SJSA1 (cell line): ENCODE measurements at places on chromosomes 4 and X. TPM values are rescaled to one million over a fixed set of nuclear protein-coding genes. Genes with fewer than 3 reads are reported as not detected.

- H3K27me3 ChIP-seq, result no peaks in the 10 kb centered on the region
- no peak overlapping the region for H3K4me3 ChIP-seq
- no peak overlapping the region for H3K27ac ChIP-seq
- DNase-seq, result no peak
- H3K36me3 ChIP-seq, result no peaks in the 10 kb centered on the region
Observed at GRCh38 chr4:176261481-176261880, 7.5 kb downstream of the ASB5 start.

- no peak overlapping the region for H3K4me3 ChIP-seq
- DNase-seq, result no peak
- no peaks in the 10 kb centered on the region for H3K36me3 ChIP-seq
- no peaks in the 10 kb centered on the region for H3K4me1 ChIP-seq
- H3K27ac ChIP-seq, result no peak overlapping the region
Observed at GRCh38 chr4:92104506-92104905, 199.3 kb upstream of the GRID2 start.

DNA sequence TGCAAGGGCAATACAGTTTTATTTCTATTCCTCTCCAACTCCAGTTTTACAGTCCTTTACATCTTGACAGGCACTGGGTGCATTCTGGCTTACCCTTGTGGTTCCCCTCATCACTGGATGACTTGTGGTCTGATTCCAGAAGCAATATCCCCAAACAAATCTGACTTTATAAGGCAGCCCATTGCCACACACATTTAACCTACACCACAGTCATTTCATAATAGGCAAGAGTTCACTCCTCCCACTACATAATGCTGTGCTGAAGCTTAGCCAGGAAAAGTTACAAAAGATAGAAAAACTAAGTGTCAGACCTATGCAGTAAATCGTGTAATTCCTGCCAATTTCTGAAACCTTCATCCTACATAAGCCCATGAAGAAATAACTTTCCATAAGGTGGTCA lies 82.9 kb upstream of the MID1IP1 start:
- no peaks in the 10 kb centered on the region for H3K36me3 ChIP-seq
- DNase-seq, result no peak
- H3K4me3 ChIP-seq, result no peak overlapping the region
- no peak overlapping the region for H3K27ac ChIP-seq
- no peaks in the 10 kb centered on the region for H3K4me1 ChIP-seq
- H3K27me3 ChIP-seq, result no peaks in the 10 kb centered on the region

DNA sequence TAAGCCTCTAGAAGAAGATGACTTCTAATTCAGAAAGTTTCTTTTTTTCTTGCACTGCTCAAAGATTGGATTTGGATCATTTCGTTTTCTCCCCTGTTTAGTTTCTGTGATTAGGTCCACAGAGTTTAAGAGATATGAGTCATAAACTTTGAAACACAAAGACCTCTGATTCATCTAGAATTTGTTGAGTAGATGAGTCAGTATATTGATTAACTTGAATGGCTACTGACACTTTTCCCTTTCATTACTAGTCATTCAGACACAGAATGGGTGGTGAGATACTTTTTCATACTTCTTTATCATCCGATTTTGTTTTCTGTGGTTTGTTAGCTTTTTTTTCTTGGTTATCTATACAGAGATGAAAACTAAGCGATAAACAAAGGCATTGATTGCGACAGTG lies 34.1 kb upstream of the AFF2 start:
- no peaks in the 10 kb centered on the region for H3K36me3 ChIP-seq
- H3K4me1 ChIP-seq, result no peaks in the 10 kb centered on the region

GRCh38 chr4:88162626-88163025 lies 4.2 kb upstream of the ABCG2 start:
- H3K27ac ChIP-seq, result no peak overlapping the region
- H3K27me3 ChIP-seq, result no peaks in the 10 kb centered on the region
- no peak for DNase-seq
- H3K4me1 ChIP-seq, result peaks cover 12% of the 10 kb centered on the region

NAT8L gene
- not detected in 2 replicates for total RNA-seq

OPN1MW gene
- total RNA-seq, result not detected in 2 replicates

NRK gene
- not detected in 2 replicates for total RNA-seq

DNA sequence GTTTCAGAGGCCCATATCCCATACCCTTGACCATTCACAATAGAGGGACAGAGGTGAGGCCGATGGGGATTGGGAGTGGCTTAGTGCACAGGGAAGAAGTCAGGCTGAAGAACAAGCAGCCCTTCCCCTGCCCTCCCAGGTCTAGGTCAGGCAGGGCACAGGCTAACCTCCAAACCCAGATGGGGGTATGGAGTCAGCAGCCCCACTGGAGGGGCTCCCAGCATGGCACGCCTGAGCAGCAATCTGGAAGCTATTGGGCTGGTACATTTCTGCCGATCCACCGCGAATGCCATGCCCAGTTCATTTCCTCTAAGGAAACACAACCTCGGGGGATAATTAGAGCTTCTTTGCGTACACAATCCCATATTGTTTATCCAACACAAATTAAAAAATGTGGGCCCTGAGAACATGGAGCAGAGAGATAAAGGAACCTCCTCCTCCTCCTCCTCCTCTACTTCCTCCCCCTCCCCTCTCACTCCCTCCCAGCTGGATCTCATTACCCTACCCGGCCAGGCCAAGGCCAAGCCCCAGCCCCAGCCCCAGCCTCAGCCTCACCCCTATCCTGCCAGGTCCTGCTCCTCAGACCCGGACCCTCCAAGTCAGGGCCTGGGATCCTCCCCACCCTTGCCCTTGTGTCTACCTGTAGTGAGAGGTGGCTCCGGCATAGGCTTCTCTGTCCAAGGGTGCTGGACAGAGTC lies 83.0 kb downstream of the PJA1 start:
- DNase-seq, result no peak
- no peaks in the 10 kb centered on the region for H3K27me3 ChIP-seq
- no peak overlapping the region for H3K27ac ChIP-seq
- H3K4me3 ChIP-seq, result no peak overlapping the region

SSX1 gene
- 1.4 TPM in 1 of 2 replicates, not detected in the other for total RNA-seq

- DNase-seq, result no peak
- no peaks in the 10 kb centered on the region for H3K36me3 ChIP-seq
- no peak overlapping the region for H3K27ac ChIP-seq
- 0 out of 2 replicates have a peak, but pooled peaks cover 3% of the 10 kb centered on the region for H3K4me1 ChIP-seq
Observed at GRCh38 chr4:151202851-151203455, 74.0 kb upstream of the PRSS48 start.

CENPI gene
- 40.7 and 43.6 TPM in 2 replicates for total RNA-seq

DNA sequence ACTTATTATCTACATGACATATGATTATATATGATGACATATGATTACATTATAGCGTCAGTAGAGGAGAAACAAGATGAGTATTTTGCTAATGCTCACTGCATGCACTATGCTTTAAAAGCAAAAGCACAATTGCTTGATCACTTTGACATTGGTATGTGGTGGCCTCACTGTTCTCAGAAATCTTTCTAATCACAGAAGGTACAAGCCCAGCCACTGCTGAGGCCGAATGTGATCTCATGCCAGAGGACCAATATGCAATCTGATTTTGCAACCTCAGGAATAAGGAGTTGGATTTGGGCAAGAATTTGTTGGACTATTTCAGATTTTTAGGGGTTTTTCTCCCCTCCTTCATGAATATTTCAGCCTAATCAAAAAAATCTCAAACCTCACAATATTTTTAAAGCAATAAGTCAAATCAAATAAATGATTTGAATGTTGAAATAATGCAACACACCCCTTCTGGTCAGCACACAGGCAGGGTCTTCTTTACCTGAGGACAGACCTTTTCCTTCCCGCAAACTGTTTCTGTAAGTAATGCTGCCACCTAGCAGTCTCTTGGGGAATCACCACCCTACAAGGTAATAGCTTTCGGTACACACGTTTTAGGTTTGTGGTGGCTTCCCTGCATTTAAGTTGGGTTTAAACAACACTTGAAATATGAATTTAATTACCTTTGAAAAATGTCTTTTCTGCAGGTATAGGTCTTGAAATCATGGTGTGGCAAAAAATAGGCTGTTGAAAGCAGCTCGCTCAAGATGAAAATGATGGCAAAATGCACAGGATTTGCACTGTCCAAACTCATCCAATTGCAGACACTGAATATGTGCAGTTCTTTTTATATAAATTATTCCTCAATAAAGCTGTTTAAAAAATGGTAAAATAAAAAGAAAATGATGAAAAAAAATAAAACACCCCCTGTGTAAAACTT lies 4.8 kb upstream of the CXCL13 start:
- DNase-seq, result no peak
- no peaks in the 10 kb centered on the region for H3K36me3 ChIP-seq
- peaks cover 29% of the 10 kb centered on the region for H3K27me3 ChIP-seq
- no peak overlapping the region for H3K4me3 ChIP-seq
- no peaks in the 10 kb centered on the region for H3K4me1 ChIP-seq
- H3K27ac ChIP-seq, result no peak overlapping the region
